A549 treated with Hydrocortisone at 1 μM for 4 hours (cell line): ENCODE measurements at places on chromosomes 3 and 15. TPM values are rescaled to one million over a fixed set of nuclear protein-coding genes. Genes with fewer than 3 reads are reported as not detected.

ITPKA gene
- 6.0 to 9.6 TPM (median 8.8 TPM) in 5 replicates for total RNA-seq

CATSPER2 gene
- 0.40 to 1.3 TPM (median 0.68 TPM) in 5 replicates for total RNA-seq

DISP2 gene
- total RNA-seq, result 1.1 to 2.2 TPM (median 1.9 TPM) in 5 replicates

EPHA3 gene
- not detected in 5 replicates for total RNA-seq

SHF gene
- 0.36 to 0.88 TPM (median 0.44 TPM) in 5 replicates for total RNA-seq

CCDC39 gene
- total RNA-seq, result not detected in 5 replicates

FAM162A gene
- total RNA-seq, result 28.2 to 35.2 TPM (median 31.9 TPM) in 5 replicates

MAP1A gene
- total RNA-seq, result 0.50 to 0.76 TPM (median 0.60 TPM) in 5 replicates

STXBP5L gene
- total RNA-seq, result not detected in 5 replicates

PLCL2 gene
- 4.1 to 6.8 TPM (median 4.4 TPM) in 5 replicates for total RNA-seq

SERPINI1 gene
- total RNA-seq, result 1.9 to 3.3 TPM (median 2.8 TPM) in 5 replicates

PEX11A gene
- 7.9 to 9.1 TPM (median 8.6 TPM) in 5 replicates for total RNA-seq
